OCI-LY7 (cell line): ENCODE measurements at places on chromosomes 2 and 18.

- no peak for DNase-seq
These were observed 5.8 kb upstream of the LRP1B start for GRCh38 chr2:142136571-142136970.

GRCh38 chr2:59195851-59196250 is 954.7 kb upstream of the FANCL start:
- DNase-seq, result no peak

DNA sequence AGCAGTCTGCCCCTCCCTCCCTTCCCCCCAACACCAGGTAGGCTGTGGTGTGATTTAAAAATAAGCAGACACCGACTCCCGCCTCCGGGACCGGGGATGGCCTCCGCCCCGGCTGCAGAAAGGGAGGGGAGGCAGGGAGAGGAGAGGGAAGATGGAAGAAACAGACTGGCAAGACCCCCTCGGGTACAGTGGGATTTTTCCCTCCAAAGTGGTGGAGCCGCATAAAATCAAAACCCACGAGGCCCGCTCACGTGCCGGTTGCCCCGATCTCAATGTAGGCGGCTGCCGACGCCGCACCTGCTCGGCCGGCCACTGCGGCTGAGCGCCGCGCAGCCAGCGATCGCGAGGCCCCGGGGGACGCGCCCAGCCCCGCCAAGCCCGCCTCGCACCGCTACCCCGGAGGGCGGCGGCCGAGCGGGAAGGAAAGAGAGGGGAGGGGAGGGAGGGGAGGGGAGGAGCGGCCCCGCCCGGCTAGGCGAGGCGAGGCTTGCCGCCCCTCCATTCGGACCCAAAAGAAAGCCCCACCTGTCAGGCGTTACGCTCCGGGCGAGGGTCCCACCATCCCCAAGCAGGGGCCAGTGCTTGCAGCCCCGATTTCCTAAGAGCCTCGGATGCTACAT is 811 bp downstream of the ADD2 start:
- DNase-seq, result no peak

- DNase-seq, result no peak
These were observed 5.8 kb upstream of the ARID5A start for GRCh38 chr2:96530474-96531357.
